ENCODE measurements at places on chromosomes 1 and 21.

DNA sequence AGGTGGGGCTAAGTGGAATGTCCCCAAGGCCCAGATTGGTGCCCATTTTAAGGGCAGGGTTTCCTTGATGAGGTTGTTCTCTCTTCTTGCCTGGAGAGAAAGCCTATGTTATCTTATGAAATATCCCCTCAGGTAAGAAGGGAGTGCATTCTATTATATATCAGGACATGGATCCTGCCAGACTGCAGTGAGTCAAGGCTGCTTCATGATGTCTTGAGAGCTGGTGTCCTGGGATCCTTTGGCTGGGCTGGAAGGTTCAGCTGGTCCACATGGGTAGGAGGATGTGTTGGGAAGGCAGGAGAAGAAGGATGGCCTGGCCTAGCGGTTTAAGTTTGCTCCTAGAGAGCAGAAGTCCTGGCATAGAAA lies 207.6 kb downstream of the ROR1 start:
- DNase-seq, result no peak

DNA sequence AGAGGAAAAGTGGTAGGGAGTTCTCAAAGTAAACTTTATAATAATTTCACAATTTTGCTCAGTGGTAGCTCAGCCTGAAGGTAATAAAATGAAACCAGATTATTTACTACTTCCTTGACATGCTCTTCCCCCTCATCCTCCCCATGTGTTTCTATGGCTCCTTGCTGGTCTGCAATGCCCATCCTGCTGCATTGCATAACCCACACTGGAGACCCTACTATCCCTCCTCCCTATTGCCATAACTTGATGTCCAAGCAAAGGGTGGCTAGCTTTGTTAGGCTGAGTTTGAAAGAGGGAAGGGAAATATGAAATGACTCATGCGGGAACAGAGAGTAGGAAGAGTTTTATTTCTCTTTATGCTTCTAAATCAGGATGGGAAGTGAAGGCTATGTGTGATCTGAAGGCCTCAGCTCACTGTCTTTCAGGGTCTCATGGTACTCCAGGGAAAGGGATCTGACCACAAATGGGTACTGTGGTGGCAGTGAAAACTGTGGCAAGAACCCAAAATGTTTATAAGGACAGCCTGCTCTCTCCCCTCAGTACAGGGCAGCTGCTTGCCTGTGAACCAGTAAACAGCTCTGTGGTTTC lies 36.4 kb upstream of the HSD17B7 start:
- no peak for DNase-seq

GRCh38 chr1:204846546-204846945 lies 24.1 kb upstream of the NFASC start:
- DNase-seq, result no peak

- DNase-seq, result no peak
Observed at GRCh38 chr1:89622895-89623294, 10.0 kb upstream of the LRRC8C start.

DNA sequence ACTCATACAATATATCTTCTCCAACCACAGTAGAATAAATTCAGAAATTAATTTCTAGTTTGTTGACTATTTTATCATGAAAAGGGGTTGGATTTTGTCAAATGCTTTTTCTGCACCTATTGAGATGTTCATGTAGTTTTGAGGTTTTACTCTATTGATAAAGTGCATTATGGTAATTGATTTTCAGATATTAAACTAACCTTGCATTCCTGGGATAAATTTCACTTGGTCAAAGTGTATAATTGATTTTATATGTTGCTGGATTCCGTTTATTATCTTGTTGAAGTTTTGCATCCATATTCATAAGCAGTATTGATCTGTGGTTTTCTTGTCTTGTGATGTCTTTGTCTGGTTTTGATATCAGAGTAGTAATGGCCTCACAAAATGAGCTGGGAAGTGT lies 34.4 kb upstream of the HYI start:
- DNase-seq, result no peak

GRCh38 chr1:165845992-165846748 lies 18.8 kb downstream of the UCK2 start:
- DNase-seq, result no peak

DNA sequence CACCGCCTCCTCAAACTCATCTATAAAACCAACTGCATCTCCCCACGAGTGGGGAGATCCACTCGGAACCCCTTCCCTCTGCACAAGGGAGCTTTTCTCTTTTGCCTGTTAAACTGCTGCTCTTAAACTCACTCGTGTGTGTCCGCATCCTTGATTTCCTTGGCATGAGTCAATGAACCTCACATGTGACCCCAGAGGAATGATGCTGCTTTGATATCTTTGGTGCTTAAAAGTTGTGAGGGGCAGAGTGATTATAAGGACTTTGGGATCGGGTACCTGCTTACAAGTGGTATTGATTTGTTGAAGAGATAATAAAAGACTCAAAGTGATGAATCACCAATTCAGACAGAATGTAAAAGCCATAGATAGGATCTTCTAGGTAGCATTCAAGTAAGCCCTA lies 125.3 kb downstream of the GREM2 start:
- DNase-seq, result no peak

GRCh38 chr1:107804741-107805140 lies 160.2 kb downstream of the VAV3 start:
- DNase-seq, result no peak

GRCh38 chr1:39926343-39926793 lies 24.7 kb upstream of the MYCL start:
- no peak for DNase-seq

GRCh38 chr21:44919111-44919912 lies 1.4 kb downstream of the ITGB2 start:
- no peak for DNase-seq

DNA sequence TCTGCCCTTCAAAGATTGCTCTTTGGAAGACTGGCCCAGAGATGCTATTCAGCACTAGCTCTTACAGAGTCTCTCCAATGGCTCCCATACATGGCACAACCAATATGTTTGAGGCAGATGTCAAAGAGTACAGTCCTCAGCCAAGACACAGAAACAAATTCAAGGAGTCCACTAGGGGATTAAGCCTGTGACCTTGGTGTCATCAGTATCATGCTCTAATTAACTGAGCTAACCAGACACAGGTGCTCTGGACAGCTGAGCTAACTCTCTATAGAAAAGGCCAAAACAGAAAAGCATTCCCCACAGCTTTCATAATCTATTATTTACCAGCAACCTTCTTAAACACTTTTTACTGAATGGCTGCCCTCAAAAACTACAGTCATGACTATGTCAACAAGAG lies 666.0 kb upstream of the PLXNA2 start:
- DNase-seq, result no peak

- DNase-seq, result no peak
Observed at GRCh38 chr1:147822292-147822691, 61.9 kb upstream of the GJA5 start.

DNA sequence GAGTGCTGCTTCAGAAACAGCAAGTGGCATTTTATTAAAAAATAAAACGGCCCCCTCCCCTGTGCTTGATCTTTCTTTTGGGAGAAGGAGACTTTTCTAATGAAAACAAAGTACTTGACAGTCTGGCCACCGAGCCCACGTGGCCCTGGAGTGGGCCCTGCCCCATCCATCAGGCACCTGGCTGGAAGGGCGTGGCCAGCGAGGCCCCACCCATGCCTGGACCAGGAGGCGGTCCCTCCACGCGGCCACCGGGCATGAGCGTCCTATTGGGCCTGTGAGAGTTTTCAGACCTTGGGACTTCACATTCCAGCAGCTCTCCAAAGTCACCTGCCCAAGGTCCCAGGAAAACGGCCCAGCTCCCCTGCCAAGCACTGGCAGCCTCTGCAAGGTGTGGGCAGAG lies 144.7 kb downstream of the CASZ1 start:
- no peak for DNase-seq

DNA sequence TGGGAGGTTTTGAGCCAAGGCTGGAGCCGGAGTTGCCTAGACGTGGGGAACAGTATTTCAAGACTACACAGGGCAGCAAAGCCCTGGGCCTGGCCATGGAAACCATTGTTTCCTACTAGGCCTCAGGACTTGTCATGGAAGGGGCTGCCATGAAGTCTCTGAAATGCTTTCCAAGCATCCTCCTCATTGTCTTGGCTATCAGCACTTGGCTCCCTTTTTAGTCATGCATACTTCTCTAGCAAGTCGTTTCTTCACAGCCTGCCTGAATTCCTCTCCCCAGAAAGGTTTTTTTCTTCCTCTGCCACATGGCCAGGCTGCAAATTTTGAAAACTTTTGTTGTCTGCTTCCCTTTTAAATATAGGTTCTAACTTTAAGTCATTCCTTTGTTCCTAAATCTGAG lies 406.6 kb upstream of the TMPRSS15 start:
- DNase-seq, result no peak

GRCh38 chr1:202571719-202572339 lies 138.4 kb downstream of the SYT2 start:
- no peak for DNase-seq

- no peak for DNase-seq
Observed at GRCh38 chr1:76759171-76759860, 108.0 kb upstream of the ST6GALNAC5 start.

DNA sequence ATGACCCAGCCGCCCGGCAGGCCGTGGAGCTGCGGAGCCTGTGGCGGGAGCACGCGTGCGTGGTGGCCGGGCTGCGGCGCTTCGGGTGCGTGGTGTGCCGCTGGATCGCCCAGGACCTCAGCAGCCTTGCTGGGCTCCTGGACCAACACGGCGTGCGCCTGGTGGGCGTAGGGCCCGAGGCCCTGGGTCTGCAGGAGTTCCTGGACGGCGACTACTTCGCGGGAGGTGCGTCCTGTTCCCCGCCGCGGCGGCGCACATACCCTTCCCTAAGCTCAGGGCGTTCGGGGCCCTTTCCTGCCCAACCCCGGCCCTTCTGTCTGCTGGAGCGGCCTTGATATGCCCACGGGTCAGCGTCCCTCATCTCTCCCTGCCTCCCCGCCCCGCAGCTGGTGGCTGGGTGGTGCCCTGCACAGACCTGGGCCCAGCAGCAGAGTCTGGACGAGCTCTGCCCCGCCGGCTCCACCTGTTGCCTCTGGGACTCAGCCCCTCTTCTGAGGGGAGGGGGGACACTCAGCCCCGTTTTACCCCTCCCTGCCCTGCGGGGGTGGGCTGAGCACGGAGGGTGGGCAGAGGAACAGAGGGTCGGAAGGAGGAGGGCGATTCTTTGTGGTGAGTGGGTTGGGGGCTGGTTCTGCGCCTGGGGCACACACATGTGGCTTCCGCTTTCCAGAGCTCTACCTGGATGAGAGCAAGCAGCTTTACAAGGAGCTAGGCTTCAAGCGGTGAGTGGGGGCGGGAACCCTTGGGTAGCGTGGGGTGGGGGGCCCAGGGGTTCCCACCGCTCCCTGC lies 688 bp downstream of the PRXL2B start:
- no peak for DNase-seq

GRCh38 chr1:180188091-180188506 lies 33.4 kb downstream of the QSOX1 start:
- DNase-seq, result peak; percentile 45

GRCh38 chr1:25006770-25007169 lies 76.7 kb upstream of the RUNX3 start:
- peak; percentile 12 for DNase-seq

Measured in prostate gland (tissue), 2 donors.